GM23248 (cell line): ENCODE measurements at places on chromosomes 1 and 21.

DNA sequence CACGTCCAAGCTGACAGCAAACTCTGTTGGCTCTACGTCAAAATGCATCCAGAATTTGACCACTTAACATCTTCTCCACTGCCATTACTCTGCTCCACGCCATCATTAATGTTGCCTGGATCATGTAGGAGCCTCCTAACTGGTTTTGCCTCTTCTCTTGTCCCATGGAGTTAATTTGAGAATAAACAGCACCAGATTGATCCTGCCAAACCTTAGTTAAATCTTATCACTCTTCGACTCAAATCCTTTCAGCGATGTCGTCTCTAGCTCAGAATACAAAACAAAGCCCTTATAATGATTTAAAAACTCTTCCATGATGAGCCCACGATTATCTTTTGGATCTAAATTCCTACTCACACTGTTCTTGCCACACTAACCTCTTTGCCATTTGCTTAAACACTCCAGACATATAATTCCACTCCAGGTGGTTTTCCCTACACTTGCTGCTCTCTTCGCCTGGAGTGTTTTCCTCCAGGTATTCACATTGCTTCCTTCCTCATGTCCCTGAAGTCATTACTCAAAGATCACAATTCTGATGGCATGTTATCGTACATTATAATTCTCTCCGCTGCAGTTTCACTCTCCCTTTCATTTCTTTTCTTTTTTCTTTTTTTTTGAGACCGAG is 90.7 kb upstream of the KCNK2 start:
- H3K27ac ChIP-seq: peak overlapping the region; percentile 83
- H3K4me1 ChIP-seq: peaks cover 42% of the 10 kb centered on the region
- no peaks in the 10 kb centered on the region for H3K36me3 ChIP-seq
- DNase-seq: no peak

DNA sequence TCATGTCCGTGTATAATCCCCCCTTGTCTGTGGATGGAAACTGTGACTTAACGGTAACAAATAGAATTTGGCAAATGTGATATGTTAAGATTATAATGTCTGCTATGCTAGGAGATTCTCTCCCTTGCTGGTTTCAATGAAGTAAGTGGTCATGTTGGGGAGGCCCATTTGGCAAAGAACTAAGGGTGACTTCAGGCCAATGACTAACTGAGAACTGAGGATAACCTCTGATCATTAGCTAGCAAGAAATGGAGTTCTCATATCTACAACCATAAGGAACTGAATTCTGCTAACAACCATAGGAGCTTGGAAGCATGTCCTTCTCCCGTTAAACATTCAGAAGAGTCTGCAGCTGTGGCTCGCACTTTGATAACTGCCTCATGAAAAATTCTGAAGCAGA is 2.3 kb downstream of the IFI44L start:
- H3K4me1 ChIP-seq: peaks cover 33% of the 10 kb centered on the region
- no peak overlapping the region for H3K4me3 ChIP-seq
- H3K36me3 ChIP-seq: no peaks in the 10 kb centered on the region

GRCh38 chr21:45999581-46000181 is 18.1 kb downstream of the COL6A1 start:
- DNase-seq: peak; percentile 16
- H3K27ac ChIP-seq: no peak overlapping the region

DNA sequence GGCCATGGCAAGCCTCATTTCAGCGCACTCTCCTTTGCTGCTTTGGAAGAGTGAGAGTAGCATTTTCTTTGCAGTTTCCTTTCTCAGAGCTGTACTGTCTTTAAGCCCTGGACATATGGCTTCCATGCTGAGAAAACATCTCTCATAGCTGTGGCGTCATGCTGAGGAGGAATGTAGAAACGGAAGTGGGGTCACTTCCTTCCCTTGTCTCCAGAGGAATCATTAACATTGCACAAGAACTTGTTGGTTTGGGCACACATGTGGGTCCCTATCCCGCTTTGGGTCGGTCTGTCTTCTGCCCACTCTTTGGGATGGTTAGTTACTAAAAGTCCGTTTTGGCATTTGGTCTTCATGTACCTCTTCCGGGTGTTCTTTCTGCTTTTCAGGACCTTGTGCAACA is 5.6 kb downstream of the MFN2 start:
- no peak overlapping the region for H3K4me3 ChIP-seq
- peaks cover 18% of the 10 kb centered on the region; the same call in 1 of the 2 replicates for H3K36me3 ChIP-seq
- H3K27me3 ChIP-seq: no peaks in the 10 kb centered on the region
- DNase-seq: peak; percentile 76

DNA sequence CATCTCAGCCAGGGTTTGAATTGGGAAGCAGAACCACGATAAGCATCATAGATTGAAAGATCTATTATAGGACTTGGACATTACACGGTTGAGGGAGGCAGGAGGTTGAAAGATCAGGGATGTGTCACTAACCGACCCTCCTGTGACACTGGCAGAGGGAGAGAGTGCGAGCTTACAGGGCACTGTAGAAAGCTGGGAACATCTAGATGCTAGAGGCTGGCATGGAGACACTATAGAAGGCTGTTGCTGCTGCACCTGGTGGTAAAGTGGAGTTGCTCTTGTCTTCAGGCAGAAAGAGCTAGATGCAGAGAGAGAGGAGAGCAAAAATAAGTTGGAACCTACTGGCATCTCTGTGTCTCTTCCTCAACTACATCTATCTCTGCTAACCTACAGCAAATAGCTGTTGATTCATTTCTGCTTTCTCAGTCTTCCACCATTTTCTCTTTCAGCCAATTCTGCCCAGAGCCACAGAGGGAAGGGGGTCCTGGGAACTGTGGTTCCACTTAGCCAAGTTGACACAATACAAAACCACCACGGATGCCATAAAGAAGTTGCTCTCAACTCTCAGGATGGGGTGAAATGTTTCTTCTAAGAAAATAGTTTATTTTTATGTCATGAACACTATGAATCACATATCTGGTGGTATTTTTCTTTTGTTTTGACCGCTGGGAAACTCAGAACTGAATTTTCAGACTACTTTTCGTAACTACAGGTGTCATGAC is 155.9 kb downstream of the ZNF281 start:
- no peaks in the 10 kb centered on the region for H3K27me3 ChIP-seq
- no peak for DNase-seq
- H3K27ac ChIP-seq: no peak overlapping the region
- H3K36me3 ChIP-seq: no peaks in the 10 kb centered on the region
- no peak overlapping the region for H3K4me3 ChIP-seq
- H3K4me1 ChIP-seq: no peaks in the 10 kb centered on the region

DNA sequence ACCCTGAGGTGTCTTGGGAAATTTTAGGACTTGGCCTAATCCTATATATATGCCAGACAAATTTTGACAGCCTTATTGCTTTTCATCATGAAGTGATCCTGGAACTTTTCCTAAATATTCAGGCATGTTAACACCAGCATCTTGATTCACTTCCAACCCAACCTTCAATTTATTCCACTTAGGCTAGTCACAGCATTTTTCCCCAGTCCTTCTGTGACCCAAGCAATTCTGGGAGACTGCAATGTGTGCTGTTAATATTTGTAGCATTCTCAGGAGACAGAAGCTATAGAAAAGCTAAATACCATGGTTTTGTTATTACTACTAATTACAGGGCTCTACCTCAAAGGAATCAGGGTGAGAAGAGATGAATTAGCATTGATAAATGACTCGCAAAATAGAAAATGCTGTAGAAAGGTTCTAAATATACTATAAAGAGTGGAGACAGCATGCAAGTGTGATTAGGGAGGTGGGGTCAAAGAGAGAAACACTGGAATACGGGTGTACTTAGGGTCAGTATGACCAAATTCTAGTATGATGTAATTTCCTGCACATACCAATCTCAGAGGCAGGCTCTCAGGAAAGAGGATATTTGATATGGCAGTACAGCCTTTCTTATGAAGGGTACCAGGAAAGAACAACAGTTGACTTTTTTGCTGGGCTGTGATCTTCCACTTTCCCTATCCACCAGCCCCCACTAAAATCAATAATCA is 29.1 kb downstream of the PRRX1 start:
- H3K4me3 ChIP-seq: peak overlapping the region; percentile 54
- peak; percentile 84 for DNase-seq
- no peaks in the 10 kb centered on the region for H3K27me3 ChIP-seq
- peaks cover 86% of the 10 kb centered on the region for H3K4me1 ChIP-seq
- peak overlapping the region; percentile 88 for H3K27ac ChIP-seq

- DNase-seq: no peak
- H3K36me3 ChIP-seq: no peaks in the 10 kb centered on the region
- H3K4me3 ChIP-seq: no peak overlapping the region
- H3K27ac ChIP-seq: no peak overlapping the region
These were observed 18.5 kb upstream of the SLC1A7 start for GRCh38 chr1:53160924-53161378.

DNA sequence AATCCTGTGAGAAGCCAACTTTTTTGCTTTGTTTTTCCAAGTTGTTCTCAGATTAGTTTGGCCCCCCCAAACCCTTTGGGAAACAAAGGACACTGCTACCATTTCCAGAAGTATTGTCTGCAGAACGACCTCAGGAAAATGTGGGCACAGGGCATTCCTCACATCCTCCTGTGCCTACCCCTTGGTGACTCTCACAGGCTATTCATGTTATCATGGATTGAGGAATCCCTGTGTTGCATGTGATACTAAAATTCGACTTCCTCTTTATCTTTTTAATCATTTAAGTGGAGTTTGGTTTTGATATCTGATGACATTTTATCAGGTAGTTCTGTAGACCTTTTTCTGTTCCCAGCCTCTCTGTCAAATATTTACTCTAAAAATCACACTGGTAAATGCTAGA is 184.5 kb downstream of the FASLG start:
- H3K4me1 ChIP-seq: no peaks in the 10 kb centered on the region
- no peaks in the 10 kb centered on the region for H3K36me3 ChIP-seq
- no peak for DNase-seq
- no peak overlapping the region for H3K4me3 ChIP-seq
- no peaks in the 10 kb centered on the region for H3K27me3 ChIP-seq

- peaks cover 28% of the 10 kb centered on the region for H3K4me1 ChIP-seq
- H3K36me3 ChIP-seq: no peaks in the 10 kb centered on the region
- no peaks in the 10 kb centered on the region for H3K27me3 ChIP-seq
- DNase-seq: peak; percentile 98
- H3K4me3 ChIP-seq: peak overlapping the region; percentile 36
These were observed 69.2 kb upstream of the KIF26B start for GRCh38 chr1:245085508-245086095.

GRCh38 chr21:34592120-34592955 is 22.6 kb downstream of the RCAN1 start:
- H3K27me3 ChIP-seq: no peaks in the 10 kb centered on the region
- DNase-seq: peak; percentile 47
- H3K4me1 ChIP-seq: peaks cover 9% of the 10 kb centered on the region
- H3K4me3 ChIP-seq: no peak overlapping the region

- peaks cover 46% of the 10 kb centered on the region; the same call in 1 of the 2 replicates for H3K36me3 ChIP-seq
- no peaks in the 10 kb centered on the region for H3K27me3 ChIP-seq
- H3K4me1 ChIP-seq: peaks cover 23% of the 10 kb centered on the region
- H3K27ac ChIP-seq: peak overlapping the region; percentile 67; the same call in 1 of the 2 replicates
- H3K4me3 ChIP-seq: no peak overlapping the region
These were observed 68.5 kb upstream of the SDC3 start for GRCh38 chr1:30977105-30977504.

GRCh38 chr1:174426153-174426552 is 21.6 kb upstream of the GPR52 start:
- no peak for DNase-seq
- no peaks in the 10 kb centered on the region for H3K36me3 ChIP-seq
- no peaks in the 10 kb centered on the region for H3K27me3 ChIP-seq
- H3K4me1 ChIP-seq: no peaks in the 10 kb centered on the region
- H3K4me3 ChIP-seq: no peak overlapping the region

GRCh38 chr1:203839081-203839480 is 22.3 kb upstream of the SNRPE start:
- peak; percentile 53 for DNase-seq
- no peaks in the 10 kb centered on the region for H3K4me1 ChIP-seq
- peaks cover 62% of the 10 kb centered on the region for H3K36me3 ChIP-seq
- no peaks in the 10 kb centered on the region for H3K27me3 ChIP-seq

GRCh38 chr1:8789314-8790214 is 27.9 kb downstream of the RERE start:
- no peak for DNase-seq
- H3K4me3 ChIP-seq: no peak overlapping the region
- H3K27ac ChIP-seq: no peak overlapping the region
- H3K36me3 ChIP-seq: no peaks in the 10 kb centered on the region
- H3K27me3 ChIP-seq: no peaks in the 10 kb centered on the region
- no peaks in the 10 kb centered on the region for H3K4me1 ChIP-seq

- peaks cover 26% of the 10 kb centered on the region for H3K4me1 ChIP-seq
- 0 out of 2 replicates have a peak, but pooled peaks cover 6% of the 10 kb centered on the region for H3K27me3 ChIP-seq
- peak overlapping the region; percentile 52 for H3K4me3 ChIP-seq
- peak; percentile 93 for DNase-seq
- H3K27ac ChIP-seq: peak overlapping the region; percentile 26
- no peaks in the 10 kb centered on the region for H3K36me3 ChIP-seq
These were observed 32.3 kb upstream of the TARDBP start for GRCh38 chr1:10980094-10980577.
